ENCODE measurements at places on chromosomes 2 and 18.

DNA sequence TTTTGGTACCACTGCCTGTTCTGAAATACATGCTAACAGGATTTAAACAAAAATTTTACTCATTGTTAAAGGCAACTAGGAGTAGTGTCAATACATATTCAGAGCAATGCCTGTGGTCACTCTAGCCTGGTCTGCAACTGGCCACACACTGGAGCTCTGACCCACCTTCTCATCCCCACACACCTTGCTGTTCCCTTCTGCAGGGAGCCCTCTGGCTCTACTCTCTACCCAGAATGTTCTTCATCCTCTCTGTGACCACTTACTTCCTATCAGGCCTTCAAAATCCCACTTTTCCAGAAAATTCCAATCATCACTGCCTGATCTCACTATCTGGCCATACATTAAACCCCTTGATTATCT lies 102.3 kb upstream of the NFU1 start:
- no peak for DNase-seq

- no peak for DNase-seq
Measured at GRCh38 chr18:48941672-48942071, 9.1 kb downstream of the SMAD7 start.

GRCh38 chr2:164868563-164869419 lies 27.2 kb upstream of the COBLL1 start:
- no peak for DNase-seq

GRCh38 chr2:171608168-171608567 lies 79.1 kb upstream of the DYNC1I2 start:
- DNase-seq, result no peak

DNA sequence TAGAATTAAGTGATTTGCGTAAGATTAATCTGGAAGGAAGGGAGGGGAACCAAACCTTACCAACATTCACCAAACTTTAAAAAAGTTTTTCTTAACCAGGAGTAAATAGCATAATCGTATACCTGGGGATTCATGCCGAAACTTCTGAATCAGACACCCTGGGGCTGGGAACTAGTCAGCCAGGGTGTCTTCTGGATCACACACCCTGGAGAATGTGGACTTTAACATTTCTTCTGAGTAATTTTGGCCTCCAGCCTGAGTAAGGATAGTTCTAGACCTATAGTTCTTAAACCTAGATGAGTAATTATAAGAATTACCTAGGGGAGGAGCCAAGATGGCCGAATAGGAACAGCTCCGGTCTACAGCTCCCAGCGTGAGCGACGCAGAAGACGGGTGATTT lies 44.1 kb upstream of the MEIS1 start:
- DNase-seq, result no peak

GRCh38 chr2:150847578-150847977 lies 360.1 kb upstream of the RND3 start:
- no peak for DNase-seq

GRCh38 chr2:133667085-133667484 lies 98.8 kb upstream of the NCKAP5 start:
- DNase-seq, result no peak

DNA sequence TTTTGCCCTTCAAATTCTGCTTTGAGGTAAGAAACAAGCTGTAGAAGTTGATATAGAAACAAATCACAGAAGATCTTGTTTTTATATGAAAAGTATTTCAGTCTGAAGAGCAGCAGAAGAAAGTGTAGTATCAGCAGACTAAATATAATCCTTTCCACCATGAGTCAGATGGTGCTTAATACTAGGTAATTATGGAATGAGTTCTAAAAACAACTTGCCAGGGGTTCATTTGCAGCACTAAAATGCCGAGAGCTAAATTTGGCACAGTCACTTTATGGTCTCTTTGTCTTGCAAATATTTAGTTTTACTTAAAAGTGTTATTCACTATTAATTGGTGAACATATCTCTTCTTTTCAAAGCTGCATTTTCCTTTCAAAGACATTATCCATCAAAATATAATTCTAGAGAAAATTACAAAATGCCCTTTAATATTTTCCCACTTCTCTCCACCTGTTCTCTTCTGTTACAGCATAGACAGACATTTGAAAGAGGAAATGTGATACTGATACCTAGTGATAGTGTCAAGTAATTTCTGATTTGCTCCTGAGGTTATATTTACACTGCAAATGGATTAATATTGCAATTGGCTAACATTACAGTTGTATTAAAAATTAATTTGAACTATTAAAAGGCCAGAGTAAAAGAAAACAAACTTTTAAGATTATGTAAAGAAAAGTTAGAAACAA lies 5.3 kb downstream of the MYL1 start:
- DNase-seq, result no peak

DNA sequence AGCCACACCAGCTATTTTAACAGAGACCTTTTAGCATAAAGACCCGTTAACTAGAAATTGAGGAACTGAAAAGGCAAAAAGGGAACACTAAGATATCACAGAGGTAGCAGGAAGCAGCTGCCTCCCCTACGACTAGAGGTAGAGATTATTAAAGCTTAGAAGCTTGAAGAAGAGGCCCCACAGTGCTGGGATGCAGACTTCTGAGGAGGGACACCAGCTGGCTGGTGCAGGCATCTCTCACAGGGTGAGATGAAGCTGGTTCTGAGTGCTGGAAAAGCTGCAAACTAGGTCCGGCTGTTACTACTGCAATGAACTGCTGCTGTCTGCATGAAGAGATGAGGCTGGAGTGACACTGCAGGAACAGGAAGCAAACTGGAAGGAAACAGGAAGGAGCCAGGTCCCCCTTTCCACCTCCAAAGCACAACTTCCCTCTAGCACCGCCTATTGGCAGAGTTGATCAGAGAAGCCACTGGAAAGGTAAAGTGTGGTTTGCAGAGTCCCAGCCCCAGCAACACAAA lies 61.2 kb upstream of the MRPS9 start:
- DNase-seq, result no peak

- no peak for DNase-seq
Measured at GRCh38 chr2:138787053-138787666, 7.0 kb upstream of the NXPH2 start.

DNA sequence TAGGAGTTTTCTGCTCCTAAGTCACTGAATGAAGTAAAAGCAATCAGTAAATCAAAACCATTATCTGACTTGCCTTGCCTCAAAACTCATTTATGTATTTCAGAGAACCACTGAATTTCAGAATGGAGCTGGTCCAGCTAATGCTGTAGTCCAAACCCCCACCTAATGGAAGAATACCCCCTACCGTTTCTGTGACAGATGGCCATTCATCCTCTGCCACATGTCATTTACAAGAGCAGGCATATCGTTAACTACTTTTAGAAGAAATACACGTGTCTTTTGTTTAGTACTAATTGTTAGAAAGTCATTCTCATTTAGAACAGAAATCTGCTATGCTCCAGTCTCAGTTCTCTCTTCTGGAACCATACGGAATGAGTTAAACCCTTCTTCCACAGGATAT lies 12.8 kb upstream of the GALNT5 start:
- DNase-seq, result no peak

DNA sequence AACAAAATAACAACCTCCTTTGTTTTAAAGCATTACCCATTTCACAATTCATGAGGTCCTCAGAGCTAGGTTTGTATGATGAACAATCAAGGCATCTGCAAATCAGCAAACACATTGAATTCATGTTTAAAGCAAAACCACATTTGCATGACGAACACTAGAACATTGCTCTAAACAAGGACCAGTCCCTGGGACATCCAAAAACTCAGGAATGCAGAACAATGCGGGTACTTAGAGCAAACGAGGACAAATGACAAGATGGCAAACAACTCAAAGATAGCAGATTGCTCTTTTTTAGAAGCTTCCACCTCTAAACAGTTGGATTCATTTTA lies 45.7 kb upstream of the RALBP1 start:
- DNase-seq, result no peak

DNA sequence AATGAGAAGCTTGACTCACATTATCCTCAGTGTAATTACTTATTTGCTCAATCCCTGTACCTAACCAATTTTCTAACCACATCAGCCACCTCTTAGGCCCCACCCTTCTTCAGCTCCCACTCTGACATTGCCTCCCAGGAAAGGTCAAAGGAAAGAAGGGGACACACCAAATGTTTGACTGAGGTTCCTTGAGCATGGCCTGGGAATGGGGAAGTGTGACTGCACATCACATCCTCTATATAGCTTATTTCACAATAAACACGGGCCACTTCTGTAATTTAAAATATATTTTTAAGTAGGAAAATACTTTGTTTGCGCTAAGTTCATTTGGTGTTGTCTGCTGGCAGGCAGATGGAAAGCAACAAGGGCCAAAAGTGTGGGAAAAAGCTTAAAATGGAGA lies 3.0 kb upstream of the FIGLA start:
- DNase-seq, result no peak

DNA sequence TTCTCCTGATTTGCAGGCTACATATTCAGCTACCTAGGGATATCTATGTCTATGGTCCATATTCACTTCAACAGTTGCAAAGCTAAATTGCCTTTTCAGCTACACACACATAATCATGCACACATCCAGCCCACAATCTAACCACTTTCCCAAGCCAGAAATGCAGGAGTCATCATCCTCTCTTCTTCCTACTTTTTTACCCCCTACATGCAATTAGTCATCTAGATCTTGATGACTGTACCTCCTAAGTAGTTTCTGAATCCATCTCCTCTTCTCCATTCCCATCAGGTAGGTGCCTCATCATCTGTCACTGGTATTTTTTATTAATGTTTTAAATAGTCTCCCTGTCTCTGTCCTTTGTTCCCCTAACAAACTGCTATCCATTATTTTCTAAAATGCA lies 23.7 kb upstream of the SPRED2 start:
- no peak for DNase-seq

DNA sequence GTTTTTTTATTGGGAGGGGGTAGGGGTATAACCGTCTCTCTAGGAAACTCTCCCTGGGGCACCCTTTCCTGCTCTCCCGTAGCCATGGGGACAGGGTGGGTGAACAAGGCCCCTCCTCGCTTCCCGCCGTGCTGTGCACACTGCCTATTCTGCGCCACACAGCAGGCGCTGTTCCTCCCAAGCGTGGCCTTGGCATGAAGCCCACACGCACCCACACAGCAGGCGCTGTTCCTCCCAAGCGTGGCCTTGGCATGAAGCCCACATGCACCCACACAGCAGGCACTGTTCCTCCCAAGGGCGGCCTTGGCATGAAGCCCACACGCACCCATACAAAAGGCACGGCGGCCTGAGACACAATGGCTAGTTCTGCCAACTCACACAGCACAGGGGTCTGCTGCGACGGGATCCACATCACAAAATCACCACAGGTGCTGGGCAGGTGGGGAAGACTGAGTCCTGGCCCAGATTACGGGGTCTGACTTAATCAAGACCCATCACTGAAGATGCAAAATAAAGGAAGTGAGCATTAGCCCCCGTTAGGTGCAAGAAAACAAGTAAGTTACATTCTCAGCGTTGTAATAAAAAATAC lies 46.6 kb upstream of the TPO start:
- no peak for DNase-seq

GRCh38 chr2:207995887-207996286 lies 29.4 kb downstream of the PLEKHM3 start:
- DNase-seq, result no peak

GRCh38 chr2:124646166-124646815 lies 621.2 kb downstream of the CNTNAP5 start:
- DNase-seq, result no peak

GRCh38 chr2:135820003-135820618 lies 16.9 kb downstream of the LCT start:
- no peak for DNase-seq

DNA sequence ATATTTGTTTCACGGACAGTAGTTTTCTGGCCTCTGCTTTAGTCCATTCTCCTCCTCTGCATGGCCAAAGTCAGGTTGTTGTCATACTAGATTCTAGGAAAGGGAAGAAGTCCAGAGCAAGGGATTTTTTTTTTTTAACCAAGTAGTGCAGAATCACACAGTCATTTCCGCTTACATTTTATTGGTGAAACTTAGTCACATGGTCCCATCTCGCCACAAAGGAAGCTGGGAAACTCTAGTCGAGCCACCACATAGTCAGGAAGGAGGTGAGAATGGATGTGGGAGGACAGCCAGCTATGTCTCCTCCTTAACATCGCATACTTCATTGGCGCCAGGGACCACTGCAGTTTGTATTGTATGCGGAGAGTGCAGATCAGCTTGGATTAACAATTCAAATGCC lies 10.4 kb downstream of the HRH4 start:
- no peak for DNase-seq

GRCh38 chr2:25198209-25198525 lies 29.8 kb upstream of the POMC start:
- no peak for DNase-seq

- DNase-seq, result no peak
Measured at GRCh38 chr2:187017438-187017837, 168.5 kb upstream of the ZSWIM2 start.

Measured in T-helper 9 cell (primary cell).